ENCODE measurements at places on chromosomes 12 and 14.

GRCh38 chr14:52258783-52259182, 8.7 kb upstream of the PTGDR start:
- DNase-seq, result no peak

GRCh38 chr12:108693751-108694150, 37.6 kb downstream of the CORO1C start:
- DNase-seq, result no peak

DNA sequence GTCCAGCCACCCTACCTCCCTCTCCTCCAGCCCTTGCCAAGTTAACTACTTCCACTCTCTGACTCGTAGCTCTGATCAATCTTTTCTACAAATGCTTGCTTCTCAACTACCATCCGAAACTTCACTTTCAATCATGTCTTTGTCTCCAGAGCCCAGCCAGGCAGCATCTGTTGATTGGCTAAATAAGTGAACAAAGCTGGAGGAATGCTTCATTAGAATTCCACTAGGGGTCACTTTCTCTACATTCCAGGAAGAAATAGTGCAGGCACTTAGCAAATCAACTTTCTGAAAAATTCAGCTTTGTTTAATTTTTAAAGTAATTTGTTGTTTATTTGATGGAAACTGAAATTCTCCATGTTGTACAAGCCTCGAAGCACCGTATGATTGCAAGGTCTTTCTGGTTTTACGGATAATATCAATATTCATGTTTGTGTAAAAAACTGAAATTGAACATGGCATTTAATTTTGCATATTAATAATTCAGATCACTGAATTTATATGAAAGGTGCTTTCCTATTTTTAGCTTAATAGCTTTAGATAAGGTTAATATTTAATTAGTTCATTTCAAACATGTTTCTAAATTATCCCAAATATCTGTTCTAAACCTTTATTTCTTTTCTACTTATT, 32.4 kb upstream of the HELB start:
- no peak for DNase-seq

DNA sequence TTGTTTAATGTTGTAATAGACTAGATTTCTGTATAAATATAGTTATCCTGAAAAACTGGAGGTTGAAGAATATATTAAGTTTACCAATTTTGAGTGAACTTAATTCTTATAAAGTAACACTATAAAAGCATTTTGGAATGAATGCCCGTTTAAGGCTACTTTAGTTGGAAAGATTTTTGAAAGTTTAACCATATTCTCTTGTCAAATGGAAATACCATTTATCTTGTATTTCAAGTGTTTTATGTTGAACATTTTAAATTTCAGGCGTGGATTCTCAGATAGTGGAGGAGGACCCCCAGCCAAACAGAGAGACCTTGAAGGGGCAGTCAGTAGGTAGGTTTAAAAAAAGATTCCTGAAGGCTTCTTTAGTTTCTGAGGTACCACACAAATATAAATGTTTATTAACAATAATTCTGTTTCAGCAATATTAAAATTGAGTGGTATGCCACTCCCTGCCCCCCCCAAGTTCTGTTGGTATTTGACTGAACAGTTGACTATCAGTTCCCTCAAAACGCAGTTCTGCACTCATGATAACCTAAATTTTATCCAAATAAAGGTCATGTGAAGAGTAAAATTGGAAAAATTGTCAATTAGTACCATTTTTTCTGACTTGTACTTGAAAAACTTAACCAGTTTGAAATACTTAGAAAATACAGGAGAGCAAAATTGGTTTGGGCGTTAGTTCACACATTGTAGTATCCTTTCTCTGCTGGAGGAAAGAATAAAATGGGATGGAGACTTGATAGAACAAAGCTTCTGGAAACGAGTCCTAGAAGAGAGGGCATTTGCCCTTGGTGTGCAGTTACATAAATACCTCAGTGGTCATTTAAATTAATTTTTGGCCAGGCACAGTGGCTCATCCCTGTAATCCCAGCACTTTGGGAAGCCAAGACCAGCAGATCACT, 1.5 kb downstream of the PNN start:
- no peak for DNase-seq

- DNase-seq, result no peak
Observed at GRCh38 chr12:100737168-100737567, 57.4 kb upstream of the ANO4 start.

GRCh38 chr14:26870096-26870495, 272.3 kb upstream of the NOVA1 start:
- DNase-seq, result no peak

DNA sequence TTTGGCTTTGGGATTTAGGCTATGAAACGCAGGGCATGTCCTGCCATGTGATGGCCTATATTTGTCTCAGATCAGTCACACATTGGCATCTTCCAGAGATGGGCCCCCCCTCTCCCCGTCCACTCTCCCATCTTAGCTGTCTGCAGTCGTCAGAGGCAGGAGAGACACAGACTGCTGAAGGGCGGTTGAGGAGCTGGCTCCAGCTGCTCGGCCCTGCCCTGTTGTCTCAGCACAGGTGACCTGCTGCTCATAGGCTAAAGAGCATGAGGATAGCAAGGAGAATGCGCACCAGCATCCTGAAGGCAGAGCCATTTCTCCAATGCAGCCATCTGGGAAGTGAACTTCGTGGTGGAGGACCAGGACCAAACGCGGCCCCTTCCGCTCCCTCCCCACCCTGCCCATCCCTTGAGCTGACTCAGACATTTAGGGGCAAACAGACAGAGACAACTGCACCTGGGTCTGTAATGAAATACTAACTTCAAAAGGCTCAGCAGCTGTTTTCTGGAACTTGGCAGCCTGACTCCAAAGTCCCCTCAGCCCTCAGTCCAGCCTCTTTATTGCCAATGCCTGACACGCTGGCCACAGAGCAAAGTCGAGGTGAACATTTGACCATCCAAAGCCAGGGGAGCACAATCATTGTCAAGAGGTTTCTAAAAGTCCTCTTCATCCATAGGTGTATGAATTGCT, 22.3 kb downstream of the FZD10 start:
- peak; percentile 40 for DNase-seq

GRCh38 chr12:30679241-30679640, 16.4 kb downstream of the IPO8 start:
- DNase-seq, result no peak

DNA sequence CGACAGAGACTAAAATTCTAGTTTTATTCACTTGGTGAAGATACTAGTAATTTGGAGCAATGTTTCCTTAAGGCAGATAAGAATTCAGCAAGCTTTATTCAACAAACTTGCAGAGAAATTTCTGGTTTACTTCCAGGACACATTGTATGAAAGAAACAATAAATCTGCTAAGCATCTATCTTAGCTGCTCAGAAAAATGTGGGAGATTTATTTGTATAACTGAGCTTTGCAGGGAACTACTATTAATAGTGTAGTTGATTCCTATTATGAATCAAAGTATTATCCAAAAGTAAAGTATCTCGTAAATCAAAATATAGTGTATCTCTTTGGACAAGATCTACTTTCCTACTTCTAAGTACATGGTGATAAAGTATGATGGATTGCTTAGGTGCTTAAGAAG, 239.4 kb upstream of the TMTC1 start:
- DNase-seq, result no peak

GRCh38 chr14:91947475-91948184, at the start of gene FBLN5:
Gene FBLN5 (minus strand): TSS chr14:91947694. CDS start chr14:91947229, 465 bp downstream.
- DNase-seq, result peak; percentile 82

- no peak for DNase-seq
Observed at GRCh38 chr14:79248126-79248525, 963.2 kb downstream of the DIO2 start.

DNA sequence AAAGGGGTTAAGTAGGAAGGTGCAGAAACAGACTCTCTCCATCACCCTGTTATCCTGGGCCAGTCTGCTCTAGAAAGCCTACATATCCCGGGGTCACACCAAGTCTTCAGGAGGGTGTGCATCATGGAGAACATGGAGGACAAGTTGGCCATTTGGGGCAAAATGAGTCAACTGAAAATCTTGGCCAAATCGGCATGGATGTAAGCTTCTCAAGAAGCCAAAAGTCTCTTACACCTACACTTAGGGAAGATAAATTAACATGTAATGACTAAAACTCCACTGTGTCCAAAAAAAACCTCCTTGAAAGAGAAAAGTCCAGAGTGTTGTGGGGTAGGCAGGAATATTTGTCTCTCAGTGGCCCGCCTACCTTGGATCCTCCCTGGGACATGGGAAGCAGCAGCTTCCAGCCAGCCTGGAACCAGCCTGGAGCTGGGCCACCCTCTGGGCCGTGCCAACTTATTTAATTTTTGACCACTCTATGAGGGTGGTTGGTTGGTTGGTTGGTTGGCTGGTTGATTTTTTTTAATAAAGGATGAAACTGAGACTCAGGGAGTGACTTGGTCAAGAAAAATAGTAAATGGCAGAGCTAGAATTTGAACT, 17.9 kb upstream of the TC2N start:
- DNase-seq, result no peak

- no peak for DNase-seq
Observed at GRCh38 chr12:79634957-79635471, 55.8 kb downstream of the PAWR start.

- no peak for DNase-seq
Observed at GRCh38 chr12:103455020-103455763, 40.6 kb downstream of the C12orf42 start.

GRCh38 chr14:101031186-101031585, 127.7 kb upstream of the RTL1 start:
- DNase-seq, result no peak

DNA sequence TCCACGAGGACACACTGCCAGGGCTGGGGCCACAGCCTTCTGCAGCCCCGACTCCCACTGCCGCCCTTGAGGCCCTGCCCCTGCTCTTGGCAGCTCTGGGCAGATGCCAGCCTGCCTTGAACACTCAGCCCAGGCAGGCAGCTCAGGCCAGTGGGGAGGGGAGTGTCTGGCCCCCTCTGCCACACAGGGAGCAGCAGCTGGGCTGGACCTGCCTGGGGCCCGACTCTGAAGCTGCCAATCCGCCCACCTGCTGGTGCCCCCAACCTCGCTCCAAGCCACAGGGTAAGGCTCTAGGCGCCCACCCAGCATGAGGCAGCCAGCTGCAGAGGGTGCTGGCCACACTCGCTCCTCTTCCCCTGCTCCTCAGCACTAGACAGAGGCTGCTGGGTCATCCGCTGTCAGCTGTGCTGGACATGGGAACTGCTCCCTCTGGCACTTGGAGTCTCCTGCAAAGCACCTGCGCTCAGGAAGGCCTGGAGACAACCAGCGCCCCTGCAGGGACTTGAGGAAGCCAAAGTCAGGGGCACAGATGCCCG, 24.6 kb upstream of the NUDT14 start:
- DNase-seq, result no peak

DNA sequence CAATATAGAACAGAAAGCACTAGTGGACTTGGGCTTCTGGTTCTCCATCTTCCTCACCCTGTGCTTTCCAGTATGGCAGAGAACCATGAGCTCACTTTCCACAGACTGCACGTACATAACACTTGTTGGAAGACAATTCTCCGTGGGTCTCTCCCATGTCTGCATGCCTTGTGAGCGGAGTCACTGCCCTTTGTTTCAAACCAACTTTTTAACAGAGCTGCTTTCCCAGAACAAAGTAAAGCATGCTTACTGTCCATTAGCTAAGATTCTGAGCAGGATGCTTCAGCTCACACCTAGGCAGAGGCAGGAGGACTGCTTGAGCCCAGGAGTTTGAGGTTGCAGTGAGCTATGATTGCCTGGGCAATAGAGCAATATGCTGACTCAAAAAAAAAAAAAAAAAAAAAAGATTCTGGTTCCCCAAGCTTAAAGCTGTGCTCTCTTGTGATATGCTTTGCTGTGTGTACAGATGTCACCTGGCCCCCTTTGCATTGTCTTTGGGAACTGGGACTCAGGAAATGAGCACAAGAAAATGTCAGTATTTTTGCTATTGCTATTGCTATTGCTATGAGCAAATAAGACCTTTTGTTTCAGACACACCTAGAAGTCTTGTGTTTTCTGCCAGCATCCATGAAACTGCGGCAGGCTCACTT, 54.6 kb upstream of the PTGR2 start:
- no peak for DNase-seq

DNA sequence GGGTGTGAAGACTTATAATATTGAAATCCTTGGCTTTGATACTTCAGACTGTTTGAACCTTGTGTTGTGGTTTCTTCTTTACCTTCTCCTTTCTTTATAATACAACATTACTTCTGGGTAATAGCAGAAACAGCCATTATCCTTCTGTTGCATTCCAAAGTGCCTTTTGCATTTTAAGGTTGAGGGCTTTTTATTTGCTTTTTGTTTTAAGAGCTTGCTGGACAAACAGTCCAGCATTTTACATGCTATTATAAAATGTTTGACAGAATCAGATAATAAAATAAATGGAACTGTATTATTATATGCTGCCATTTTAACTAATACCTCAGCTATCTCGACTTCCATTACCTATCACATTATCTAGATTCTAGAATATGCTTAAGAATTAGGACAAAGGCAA, 14.0 kb downstream of the RNF34 start:
- no peak for DNase-seq

DNA sequence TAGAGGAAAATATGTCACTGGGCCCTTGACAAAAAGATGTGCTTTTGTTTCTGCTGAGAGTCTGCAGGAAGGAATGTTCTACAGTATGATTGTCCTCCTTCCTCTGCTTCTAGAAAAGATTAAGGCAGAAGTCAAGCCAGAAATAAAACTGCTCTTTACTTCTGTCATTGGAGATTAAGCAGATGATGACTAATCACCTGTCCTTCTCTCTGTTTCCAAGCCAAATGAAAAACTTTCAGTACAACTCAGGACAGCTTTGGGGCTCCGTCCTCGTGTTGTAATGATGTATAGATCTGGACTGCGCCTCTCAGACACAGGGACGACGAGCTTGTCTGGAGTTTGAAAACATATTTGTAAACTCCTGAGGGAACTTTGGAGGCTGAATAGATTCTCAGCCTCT, 159.3 kb downstream of the DYRK2 start:
- DNase-seq, result no peak

DNA sequence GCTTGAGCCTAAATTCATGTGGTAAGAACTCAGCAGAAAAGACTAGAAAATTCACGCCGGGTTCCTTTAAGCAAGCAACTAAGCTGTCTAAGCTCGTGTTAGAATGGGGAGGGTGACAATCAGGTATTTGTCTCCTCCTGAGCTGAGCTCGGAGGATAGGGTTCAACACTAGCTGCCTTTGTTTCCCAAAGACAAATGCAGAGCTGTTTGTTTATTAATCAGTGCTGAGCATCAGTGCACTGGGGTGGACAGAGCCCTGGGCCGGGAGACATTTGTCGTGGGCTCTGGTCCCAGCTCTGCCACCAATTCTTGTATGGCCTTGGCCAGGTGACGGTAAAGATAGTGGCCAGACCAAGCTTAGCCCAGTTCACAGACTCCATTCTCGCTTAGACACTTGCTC, 43.7 kb downstream of the DEGS2 start:
- DNase-seq, result no peak

DNA sequence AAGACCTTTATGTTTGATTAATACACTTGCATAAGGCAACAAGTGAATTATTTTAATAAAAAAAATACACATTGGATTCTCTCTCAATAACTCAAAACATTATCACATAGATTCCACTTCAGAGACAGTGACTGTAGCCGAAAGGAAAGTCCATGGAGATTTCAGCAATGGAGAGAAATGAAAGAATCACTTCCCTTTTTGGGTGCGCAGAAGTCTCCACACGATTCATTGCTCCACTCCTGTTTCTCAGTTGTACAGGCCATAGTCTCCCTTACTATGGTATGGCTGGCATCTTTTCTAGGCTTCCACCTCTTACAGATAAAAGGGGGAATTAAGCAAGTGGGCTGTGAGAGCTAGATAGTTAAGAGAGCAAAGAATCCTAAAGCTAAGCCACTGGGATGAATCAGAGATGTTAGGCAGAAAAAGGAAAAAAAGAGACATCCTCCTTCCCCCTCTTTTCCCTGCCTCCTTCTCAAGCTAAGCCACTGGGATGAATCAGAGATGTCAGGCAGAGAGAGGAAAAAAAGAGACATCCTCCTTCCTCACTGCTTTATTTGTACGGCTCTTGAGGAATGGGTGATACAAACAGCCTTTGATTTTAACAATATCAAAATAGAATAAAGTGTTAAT, 16.3 kb downstream of the ST8SIA1 start:
- DNase-seq, result no peak

All from right atrium auricular region (tissue), 2 donors.